Panc1 (cell line): ENCODE measurements at places on chromosomes 3 and 15.

GRCh38 chr3:138938056-138938876 lies 8.7 kb downstream of the FOXL2 start:
- DNase-seq = no peak

GRCh38 chr3:49654955-49655556 lies 19.1 kb upstream of the APEH start:
- no peak for DNase-seq

- no peak for DNase-seq
Measured at GRCh38 chr15:53586799-53587198, 172.7 kb downstream of the WDR72 start.

DNA sequence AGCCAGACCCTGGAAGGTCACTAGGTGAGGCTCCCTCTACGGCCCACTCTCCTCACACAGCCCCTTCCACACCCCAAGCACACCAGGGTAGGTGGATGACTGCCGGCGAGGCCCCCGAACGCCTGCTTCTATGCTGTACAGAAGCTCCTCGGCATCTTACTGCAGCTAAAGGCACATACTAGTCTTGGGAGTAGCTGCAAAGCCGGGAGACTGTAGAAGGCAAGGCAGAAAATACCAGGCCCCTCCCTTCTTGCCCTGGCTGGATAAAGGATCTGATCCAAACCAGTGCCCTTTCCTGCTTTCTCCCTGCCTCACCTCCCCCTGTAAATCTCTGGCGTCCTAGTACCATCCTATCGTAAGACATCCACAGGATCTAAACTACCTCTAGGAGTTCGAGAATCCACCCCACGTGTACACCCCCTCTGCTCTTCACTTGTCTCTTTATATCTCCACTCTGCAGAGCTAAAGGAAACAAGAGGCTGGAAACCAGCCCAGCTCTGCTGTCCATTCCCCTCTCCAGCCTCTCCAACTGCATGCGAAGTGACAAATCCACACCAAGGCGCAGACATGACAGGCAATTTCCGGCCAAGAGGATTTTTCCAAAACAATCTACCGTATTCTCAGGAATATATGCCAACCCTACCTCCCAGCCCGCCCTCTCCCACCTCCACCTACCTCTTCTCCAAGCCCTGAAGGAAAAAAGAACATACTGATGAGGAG lies 11.8 kb downstream of the TNK2 start:
- no peak for DNase-seq

DNA sequence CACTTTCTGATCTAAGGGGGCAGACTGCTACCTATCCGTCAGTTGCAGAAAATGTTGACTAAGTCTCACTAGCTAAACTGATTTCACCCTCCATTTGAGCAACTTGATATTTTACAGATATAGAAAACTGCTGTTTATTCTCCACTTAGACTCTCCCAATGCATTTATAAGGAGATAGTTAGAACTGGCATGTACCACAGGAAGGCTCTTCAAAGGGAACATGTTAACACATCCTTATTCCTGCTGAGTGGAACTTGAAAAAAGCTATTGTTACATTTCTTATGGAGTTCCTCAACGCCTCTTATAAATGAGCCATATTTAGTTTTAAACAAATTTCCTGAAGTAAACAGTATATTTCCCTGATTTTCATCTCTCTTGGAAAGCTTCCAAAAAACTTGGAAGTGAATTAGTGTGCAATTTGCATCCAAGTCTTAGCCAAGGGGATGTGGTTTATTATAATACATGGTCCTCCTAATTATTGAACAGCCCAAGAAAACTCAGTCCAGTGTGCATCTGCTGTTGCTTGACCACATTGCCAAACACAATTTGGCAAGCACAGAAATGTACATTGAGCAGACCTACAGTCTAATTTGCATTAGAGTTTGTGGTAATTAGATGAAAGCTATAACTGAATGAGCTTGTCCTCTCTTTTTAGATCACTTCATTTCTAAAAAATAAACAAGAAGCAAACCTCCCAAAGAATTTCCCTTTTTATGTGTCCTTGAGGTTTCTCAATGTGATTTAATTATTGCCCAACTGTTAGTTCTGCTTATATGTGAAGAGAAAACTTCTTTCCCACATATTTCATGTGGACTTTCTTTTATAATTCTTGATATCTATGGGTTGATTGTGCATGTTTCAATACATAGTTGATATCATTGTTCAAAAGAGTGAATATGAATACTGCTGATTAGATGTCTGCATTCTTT lies 72.6 kb upstream of the DPH6 start:
- DNase-seq = no peak

DNA sequence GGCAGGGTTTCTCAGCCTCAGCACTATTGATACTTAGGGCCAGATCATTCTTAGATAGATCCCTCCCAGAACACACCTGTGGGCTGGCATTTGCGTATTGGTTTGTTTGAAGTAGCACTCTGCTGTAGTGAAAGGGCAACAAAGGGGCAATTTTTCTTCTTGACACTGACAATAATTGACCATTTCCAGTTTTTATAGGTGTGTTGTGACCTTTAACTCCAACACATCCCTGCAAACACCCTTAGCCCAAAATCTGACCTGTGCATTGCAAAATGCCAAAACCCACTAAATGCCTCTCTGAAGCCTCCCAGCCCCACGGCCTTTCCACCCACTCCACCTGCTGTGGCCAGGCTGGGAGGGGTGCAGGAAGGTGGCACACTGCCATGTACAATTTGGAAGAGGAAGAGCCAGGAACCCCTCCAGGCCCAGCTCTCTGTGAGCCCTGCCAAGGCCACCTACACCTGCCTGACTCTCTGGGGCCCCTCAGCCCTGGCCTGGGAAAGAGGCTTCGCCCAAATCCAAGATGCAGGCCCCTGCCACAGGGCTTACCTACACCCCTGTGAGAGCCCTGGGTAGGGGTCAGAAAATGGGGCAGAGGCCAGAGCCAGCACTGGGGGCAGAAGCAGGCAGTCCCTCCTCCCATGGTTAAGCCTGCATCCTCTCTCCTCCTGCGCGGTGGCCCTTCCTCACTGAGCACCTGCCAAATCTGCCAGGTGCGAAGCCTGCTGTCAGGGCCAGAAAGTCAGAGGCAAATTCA lies 9.6 kb upstream of the CYP11A1 start:
- DNase-seq = no peak

GRCh38 chr15:83046558-83047127 lies 20.4 kb downstream of the BTBD1 start:
- DNase-seq = no peak

DNA sequence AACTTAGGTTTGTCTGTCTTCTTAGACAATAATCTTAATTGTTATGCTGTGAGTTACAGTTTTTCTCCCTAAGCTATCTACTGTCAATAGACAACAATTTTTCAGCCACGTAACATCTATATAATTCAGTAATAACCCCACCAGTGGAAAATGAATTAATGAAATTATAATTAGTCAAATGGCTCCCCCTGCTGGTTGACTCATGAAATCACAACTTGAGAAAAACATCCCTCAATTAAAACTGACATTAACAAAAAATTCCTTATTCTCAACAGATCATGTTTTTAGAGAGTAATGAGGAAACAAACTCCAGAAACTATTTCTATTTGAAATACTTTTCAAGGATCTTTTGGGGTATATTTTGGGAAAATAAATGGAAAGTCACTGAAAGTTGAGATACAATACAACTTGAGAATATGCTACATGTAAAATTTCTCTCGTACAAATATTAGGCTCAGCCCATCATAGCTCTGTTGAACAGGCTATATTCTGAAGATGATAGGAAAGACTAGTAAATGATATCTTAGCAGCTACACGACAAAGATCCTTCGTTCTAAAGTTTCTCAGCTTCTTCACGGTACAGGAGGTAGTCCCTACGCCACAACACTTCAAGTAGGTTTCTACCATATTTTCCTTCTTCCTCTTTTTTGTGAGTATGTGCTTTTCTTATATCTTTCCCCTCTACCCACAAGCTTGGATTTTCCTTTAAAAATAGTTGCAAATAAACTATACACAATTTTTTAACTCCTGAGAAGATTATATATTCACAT lies 20.7 kb downstream of the PPP1R2 start:
- DNase-seq = no peak

DNA sequence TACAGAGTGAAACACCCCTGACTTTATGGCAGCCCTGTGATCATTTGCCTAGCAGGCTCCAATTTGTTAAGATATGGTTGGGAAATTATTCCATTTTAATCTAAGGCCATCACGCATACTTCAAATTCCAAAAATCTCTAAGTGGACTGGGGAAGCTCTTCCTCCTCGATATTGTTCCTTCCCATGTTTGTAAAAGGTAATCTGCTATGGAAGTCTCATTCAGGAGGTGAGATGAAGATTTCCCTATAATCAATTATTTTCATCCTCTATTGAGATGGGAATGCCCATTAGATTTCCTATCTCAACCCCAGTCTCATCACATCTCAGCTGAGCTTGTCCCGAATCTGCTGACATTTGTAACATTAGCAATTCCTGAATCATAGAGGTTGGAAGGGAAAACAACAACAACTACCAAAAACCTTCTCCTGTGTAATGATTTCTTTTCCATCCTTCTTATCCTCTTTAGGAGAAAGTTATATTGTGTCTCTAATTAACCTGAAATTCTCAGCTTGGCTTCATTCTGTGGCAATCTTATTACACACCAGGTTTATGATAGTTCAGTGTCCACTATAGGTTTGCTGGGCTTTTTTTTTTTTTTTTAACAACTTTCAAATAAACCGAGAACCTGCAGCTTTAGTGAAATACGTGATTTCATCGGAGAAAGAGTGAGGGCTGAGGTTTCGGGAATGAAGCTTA lies 2.2 kb upstream of the NR2F2 start:
- no peak for DNase-seq

DNA sequence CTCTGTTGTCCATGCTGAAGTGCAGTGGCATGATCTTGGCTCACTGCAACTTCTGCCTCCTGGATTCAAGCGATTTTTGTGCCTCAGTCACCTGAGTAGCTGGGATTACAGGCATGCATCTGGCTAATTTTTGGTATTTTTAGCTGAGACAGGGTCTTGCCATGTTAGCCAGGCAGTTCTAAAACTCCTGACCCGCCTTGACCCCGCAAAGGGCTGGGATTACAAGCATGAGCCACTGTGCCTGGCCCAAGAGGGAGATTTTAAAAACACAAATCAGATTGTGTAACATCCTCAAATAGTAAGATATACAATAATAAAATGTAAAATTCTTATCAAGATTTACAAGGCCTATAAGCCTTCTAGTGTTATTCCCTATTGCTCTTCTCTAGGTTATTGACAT lies 62.5 kb upstream of the PHLDB2 start:
- DNase-seq = no peak

- no peak for DNase-seq
Measured at GRCh38 chr3:71063773-71064290, 519.7 kb downstream of the FOXP1 start.

- no peak for DNase-seq
Measured at GRCh38 chr3:183268366-183268765, 15.3 kb downstream of the B3GNT5 start.

- no peak for DNase-seq
Measured at GRCh38 chr3:132167870-132168269, 133.1 kb upstream of the CPNE4 start.

GRCh38 chr3:112672716-112673541 lies 32.0 kb upstream of the CCDC80 start:
- no peak for DNase-seq

DNA sequence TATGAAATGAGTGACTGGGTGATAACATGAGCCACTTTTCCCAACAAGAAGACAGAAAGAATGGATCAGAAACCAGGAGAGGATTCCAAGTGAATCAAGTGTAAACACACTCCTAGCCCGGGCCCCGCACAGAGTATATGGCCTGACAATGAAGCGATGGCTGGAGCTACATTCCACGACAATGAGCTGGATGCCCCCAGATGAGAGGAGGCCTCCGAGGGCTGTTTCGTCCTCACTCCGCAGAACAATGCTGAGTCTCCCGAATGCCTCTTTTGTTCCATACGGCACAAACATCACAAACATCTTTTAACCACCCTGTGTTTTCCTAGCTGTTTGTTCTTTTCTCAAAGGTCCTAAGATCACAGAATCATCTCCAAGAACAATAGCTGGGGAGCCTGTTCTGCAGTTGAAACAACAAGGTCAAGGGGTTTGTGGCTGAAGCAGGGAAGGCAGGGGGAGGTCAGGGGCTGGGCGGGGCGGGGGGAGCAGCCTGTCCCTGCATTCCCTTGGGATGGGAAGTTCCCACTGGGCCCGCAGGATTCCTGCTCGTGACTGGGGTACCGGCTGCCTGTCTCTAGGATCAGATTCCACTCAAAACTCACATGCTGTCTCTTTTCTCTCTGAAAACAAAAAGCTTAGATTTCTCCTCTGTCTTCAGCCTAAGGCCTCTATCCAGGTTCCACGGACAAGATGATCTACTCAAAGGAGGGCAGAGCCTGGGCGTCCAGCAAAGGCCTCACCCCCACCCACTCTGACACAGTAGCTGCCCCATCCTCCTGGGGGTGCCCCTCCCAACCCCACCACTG lies 151.3 kb downstream of the XXYLT1 start:
- no peak for DNase-seq

- DNase-seq = no peak
Measured at GRCh38 chr15:39698444-39699390, 83.9 kb downstream of the FSIP1 start.

GRCh38 chr15:77573802-77574201 lies 58.9 kb downstream of the LINGO1 start:
- no peak for DNase-seq

DNA sequence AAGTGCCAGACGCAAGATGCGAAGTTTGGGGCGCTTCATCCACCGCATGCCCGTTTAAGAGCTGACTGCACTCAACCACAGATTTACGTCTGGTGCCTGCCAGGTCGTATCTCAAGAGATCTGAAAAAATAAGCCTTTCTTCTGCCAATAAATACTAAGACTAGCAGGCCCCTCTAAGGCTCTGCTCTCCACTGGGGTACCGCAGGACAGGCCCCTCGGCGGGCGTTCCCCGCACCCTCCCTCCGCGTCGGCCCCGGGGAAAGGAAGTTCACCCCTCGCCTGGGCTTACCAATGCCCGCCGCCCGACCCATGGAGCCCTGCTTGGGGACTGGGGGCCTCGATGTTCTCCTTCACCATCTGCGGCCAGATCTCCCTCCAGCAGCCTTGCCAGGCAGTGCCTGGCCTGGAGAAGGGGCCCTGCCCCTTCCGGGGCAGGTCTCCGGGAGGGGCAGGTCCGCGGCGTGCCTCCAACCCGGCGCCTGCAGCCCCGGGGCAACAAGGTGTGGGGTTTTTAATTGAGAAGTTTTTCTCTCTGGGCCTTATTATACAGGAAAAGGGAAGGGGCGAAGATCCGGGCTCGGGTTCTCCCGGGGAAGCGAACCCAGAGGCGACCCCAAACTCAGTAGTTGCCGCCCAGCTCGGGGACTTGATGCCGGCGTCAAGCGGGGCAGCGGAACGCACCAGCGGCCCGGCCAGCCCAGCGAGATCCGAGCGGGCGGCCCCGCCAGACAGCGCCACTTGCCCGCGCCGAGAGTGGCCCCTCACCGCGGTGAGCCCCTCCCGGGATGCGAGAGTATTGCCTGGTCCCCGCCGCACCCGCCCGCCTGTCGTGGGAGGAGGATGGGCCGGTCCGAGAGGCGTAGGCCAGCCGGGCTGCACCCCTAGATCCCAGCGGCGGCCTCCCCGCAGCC lies 735 bp downstream of the GOLGA8B start:
- no peak for DNase-seq

- no peak for DNase-seq
Measured at GRCh38 chr3:12224181-12225147, 64.4 kb upstream of the PPARG start.
